Progenitor cell of endocrine pancreas (in vitro differentiated cells): ENCODE measurements at places on chromosomes 13 and 19. TPM values are rescaled to one million over a fixed set of nuclear protein-coding genes. Genes with fewer than 3 reads are reported as not detected.

The GEMIN7 gene
- total RNA-seq = 29.8 and 39.4 TPM in 2 replicates

The ZNF699 gene
- total RNA-seq = 6.6 and 8.0 TPM in 2 replicates

DNA sequence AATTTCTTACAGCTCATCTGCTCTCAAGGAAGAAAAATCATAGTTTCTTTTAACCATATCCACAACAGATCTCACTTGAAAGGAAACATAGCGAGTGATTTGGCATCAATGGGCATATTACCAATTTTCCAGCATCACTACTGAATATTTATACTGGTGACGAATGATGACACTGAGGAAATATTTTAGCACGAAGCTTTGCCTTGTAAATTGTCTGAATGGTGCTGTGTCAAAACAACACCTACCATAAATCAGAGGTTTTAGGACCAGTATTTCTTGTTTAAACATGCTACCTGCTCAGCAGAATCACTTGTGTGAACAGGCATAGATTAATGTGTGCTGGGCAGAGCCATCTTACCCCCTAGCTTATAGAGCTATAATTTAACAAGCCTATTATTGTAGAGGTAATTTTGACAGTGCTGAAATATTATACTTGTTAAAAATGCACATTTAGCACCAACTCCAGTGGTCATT, 146.8 kb downstream of the ABCC4 start:
- DNase-seq = no peak
- H3K27me3 ChIP-seq = no peaks in the 10 kb centered on the region
- peak overlapping the region; percentile 56 for H3K27ac ChIP-seq
- H3K4me3 ChIP-seq = no peak overlapping the region
- no peaks in the 10 kb centered on the region for H3K36me3 ChIP-seq

The BABAM1 gene
- 93.4 and 113 TPM in 2 replicates for total RNA-seq

The ZNF426 gene
- total RNA-seq = 21.7 and 24.2 TPM in 2 replicates

GRCh38 chr19:22519152-22519551, 97.0 kb upstream of the ZNF98 start:
- no peaks in the 10 kb centered on the region for H3K4me1 ChIP-seq
- no peak overlapping the region for H3K4me3 ChIP-seq
- H3K27ac ChIP-seq = no peak overlapping the region
